ENCODE measurements at places on chromosomes 16 and 17.

DNA sequence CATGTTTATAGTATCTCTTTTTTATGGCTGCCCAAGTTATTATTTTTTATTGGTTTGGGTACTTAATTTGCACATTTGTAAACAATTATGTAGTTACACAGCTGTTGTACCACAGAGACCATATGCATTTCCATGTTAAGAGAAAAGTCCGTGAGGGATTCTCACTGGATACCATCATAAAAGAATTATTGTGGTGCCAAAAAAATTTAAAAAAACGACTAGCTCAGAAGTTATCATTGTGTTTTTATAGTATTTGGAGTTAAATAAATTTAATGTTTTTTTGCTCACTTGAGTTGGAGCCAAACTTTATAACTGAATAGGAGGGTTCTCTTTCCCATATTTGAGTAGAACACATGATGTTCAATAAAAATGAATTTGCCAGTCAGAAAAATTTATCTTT lies 618.7 kb downstream of the WWOX start:
- DNase-seq = no peak

DNA sequence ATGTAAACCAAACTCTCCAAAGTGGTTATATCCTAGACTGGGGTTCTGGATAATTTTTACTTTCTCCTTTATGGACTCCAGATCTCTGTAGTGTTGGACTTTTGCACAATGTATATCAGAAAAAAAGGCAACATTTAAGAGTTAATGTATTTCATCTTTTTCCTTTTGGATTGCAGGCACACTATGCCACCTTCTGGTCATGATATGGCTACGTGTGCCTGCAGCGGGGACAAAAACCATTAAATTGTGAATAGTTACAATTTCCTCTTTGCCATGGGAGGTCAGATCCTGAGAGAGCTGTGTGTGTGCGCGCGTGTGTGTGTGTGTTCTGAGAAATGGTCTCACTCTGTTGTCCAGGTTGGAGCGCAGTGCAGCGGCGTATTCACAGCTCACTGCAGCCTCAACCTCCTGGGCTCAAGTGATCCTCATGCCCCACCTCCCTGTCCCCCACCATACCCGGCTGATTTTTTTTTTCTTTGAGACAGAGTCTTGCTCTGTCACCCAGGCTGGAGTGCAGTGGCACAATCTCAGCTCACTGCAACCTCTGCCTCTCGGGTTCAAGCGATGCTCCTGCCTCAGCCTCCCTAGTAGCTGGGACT lies 4.3 kb upstream of the SGF29 start:
- no peak for DNase-seq

GRCh38 chr16:85385463-85386331 lies 227.4 kb upstream of the GSE1 start:
- no peak for DNase-seq

DNA sequence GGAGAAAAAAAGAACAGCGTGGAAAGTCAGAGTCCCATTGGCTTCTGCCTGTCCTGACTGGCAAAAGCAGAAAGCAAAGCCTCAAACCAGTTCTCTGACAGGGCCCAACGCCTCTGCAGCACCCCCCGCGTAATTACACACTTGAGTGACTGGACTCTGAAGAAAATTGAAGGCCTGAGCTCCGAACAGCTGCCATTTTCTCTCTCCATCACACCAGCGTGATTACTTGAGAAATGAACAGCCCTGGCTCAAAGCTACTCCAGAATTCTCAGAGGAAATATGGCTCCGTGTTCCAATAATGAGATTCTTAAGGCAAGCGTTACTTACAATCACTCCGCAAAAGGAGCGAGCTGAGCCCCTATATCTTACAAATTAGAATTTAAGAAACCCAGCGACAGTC lies 142.7 kb upstream of the C17orf78 start:
- DNase-seq = no peak

- DNase-seq = no peak
Measured at GRCh38 chr16:56370185-56370874, 55.0 kb downstream of the AMFR start.

- no peak for DNase-seq
Measured at GRCh38 chr16:27780468-27781194, 230.7 kb downstream of the KATNIP start.

DNA sequence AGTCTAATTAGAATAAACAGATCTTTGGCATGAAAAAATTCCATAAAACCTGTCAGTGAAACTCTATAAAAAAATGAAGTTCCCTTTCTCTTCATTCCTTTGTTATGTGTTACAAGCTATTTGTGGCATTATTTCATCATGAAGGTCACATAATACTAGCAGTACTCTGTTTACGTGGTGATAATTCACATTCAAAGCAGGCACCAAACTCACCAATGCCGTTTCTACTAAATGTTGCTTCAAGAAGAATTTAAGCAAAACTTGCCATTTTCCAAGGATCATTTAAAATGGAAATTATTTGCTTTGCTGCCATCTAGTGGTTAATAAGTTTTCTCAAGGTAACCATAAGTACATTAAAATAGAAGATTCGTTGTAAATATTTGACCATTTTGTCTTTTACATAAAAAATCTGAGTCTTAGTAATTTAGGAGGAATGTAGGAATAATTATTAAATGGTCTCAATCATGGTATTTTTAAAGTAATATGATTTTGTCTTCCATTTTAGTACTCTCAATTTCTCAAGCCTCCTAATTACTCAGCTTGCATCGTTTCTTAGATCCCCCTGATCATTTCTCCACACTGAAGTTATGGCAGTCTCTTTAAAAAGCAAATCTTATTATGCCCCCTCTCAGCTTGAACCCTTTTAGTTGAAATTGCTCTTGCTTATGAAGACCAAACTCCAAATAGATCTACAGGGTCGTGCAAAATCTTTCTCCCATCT lies 80.8 kb downstream of the OMG start:
- no peak for DNase-seq

DNA sequence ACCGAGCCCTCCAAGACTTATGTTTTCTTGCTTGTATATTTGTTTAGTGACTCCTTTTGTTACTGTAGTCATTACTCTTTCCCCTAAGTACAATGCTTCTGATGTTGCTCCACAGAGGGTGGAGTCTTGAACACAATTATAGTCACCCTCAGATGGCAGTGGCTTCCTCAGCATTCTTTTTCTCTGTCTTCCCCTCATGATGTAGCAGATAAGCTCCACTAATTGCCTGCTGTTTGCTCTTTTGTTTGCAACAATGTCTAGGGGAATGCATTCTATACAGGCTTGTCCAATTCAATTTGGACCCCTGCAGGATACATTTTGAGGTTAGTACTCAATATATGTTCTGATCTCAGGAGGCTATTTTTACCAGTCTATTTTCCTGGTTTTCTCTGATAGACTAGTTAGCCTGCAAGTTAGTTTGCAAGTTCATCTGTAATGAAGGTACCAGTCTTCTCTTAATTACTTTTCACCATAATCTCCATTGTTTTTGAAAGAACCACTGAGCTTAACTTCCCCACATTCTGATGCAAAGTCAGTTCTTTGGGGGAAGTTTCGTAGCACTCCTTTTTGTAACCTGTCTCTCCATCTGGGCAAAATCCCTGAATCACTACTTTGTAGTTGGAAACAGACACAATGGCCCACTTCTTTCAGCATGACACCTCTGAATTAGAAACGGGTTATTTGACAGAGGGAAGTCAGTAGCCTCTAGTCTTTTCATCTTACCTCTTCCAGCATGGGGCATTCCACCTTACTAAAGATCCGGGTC lies 1509.2 kb downstream of the CDH11 start:
- DNase-seq = no peak

GRCh38 chr17:31687505-31688126 lies 171.4 kb downstream of the COPRS start:
- DNase-seq = no peak

DNA sequence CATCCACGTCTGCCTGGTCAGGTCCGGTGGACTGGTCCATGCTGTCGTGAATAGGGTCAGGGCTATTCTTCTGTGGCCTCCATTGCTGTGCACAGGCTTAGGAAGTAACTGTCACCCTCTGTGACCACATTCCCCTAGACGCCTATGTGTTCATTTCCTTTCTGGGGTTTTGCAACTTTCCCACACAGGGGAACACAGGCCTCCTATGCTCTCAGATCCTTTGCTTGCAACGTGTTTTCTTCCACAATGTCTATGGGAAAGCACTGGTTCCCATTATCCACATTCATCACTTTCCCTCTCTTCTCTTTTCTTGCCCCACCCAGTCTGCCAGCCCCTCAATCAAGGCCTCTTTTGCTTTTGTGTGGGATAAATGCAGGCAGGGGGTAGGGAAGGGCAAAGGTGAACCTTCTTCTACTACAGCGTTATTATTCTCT lies 43.2 kb upstream of the DNAJA2 start:
- DNase-seq = peak; percentile 69

DNA sequence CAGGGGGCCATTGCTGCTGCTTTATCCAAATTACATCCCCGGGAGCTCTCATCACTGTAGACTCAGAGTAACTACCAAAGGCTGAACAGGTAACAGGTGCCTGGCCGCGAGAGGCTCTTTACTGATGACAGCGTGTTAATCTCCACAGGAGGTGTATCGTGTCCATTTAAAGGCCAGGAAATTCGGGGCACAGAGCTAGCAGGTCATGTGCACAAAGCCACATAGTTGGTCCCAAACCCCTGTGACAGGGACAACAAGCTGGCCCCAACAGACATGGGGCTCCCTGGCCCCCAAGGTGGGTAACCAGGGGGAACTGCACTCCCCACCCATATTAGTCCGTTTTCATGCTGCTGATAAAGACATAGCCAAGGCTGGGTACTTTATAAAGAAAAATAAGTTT lies 55.3 kb upstream of the RBFOX3 start:
- no peak for DNase-seq

GRCh38 chr16:15653227-15653626 lies 3.2 kb downstream of the NDE1 start:
- DNase-seq = no peak

- no peak for DNase-seq
Measured at GRCh38 chr16:2691491-2692248, 9.3 kb downstream of the KCTD5 start.

GRCh38 chr17:70492368-70492767 lies 323.0 kb downstream of the KCNJ2 start:
- no peak for DNase-seq

- DNase-seq = no peak
Measured at GRCh38 chr16:55189224-55189623, 134.8 kb upstream of the IRX6 start.

GRCh38 chr17:79095345-79096055 lies 20.9 kb downstream of the ENGASE start:
- DNase-seq = no peak

- DNase-seq = no peak
Measured at GRCh38 chr16:70706948-70707465, 21.2 kb upstream of the MTSS2 start.

- no peak for DNase-seq
Measured at GRCh38 chr17:77744066-77744988, 214.2 kb upstream of the TNRC6C start.

GRCh38 chr17:64442541-64442971 lies 6.4 kb upstream of the MILR1 start:
- DNase-seq = no peak

GRCh38 chr17:21373696-21374440 lies 2.3 kb upstream of the KCNJ12 start:
- no peak for DNase-seq
